ENCODE measurements at places on chromosomes 16 and 17. TPM values are rescaled to one million over a fixed set of nuclear protein-coding genes. Genes with fewer than 3 reads are reported as not detected.
A peak's percentile ranks its signal among the peaks of the same experiment; 100 is the strongest.

The PRR35 gene
- not detected for polyA plus RNA-seq

The IGFALS gene
- 1.2 TPM for polyA plus RNA-seq

The MYH2 gene
- polyA plus RNA-seq = 0.02 TPM

- DNase-seq = peak; percentile 38
Observed at GRCh38 chr16:66036184-66036583, 330.3 kb upstream of the CDH5 start.

The CCL17 gene
- 39.3 TPM for polyA plus RNA-seq

GRCh38 chr17:21360048-21360447, 16.1 kb upstream of the KCNJ12 start:
- no peak for DNase-seq

The BCAS3 gene
- 8.1 TPM for polyA plus RNA-seq

GRCh38 chr17:50063561-50064252, 7.8 kb downstream of the ITGA3 start:
- no peak for DNase-seq

- no peak for DNase-seq
Observed at GRCh38 chr17:74520790-74521480, 10.3 kb downstream of the CD300LB start.

DNA sequence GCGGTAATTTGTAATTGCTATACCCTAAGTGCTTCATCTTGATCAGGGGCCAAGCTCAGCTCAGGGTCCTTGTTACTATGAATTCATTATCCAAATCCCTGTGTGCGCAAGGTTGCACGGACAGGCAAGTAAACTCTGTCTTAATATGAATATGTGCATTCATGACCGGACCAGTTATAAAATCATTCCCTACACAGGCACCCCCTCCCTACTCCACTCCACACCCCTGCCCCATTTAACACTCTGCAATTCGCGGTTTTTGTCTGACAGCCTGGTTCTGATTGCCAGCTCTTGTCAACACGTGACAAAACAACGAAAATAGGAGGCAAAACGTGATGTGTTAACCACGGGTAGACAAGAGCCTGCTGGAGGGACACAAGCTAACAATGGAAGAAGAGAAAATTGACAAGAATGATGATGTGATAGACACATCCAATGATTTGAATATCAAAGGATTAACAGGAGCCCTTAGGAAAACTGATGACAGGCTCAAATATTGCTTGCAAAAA, 76.5 kb downstream of the CACNG3 start:
- no peak for DNase-seq

DNA sequence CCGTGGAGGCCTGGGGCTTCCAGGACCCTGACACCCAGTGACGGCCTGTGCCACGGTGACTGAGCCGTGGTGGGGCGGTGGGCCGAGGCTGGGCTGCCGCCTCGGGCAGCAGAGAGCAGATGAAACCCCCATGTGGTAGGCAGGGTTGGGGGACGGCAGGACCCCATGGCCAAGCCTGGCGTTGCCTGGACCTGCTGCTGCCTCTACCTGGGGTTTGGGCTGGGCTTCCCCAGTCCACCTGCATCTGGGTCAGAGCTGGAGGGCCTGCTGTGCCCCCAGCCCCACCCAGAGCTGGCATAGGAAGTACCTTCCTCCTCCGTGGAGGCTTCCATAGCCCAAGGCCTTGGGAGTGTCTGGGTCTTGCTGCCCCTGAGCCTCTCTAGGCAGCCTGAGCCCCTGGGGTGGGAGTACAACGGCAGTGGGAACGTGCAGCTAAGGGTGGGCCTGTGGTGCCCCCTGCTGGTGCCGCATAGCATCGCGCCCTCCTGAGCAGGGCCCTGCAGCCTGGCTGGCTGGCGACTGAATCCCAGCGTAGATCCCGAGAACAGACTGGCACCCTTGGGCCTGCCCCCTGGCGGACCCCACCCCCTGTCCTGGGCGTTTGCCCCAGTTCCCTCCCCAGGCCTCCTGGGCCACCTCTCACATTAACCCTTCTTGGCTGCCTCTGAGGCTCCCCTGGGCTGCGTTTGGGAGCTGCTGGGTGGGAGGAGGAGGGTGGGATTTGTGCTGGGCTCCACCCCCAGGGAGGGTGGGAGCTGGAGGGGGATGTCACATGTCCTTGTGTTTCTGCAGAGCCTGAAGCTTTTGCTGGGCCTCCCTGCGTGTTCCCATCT, 12.6 kb upstream of the ATP6V0C start:
- peak; percentile 93 for DNase-seq

GRCh38 chr17:39045948-39046679, 78.9 kb upstream of the FBXO47 start:
- no peak for DNase-seq

The IRX3 gene
- polyA plus RNA-seq = 51.1 TPM

- no peak for DNase-seq
Observed at GRCh38 chr16:4917117-4917516, 19.8 kb downstream of the PPL start.

- DNase-seq = no peak
Observed at GRCh38 chr17:2929881-2930533, 133.4 kb downstream of the OR1D5 start.

DNA sequence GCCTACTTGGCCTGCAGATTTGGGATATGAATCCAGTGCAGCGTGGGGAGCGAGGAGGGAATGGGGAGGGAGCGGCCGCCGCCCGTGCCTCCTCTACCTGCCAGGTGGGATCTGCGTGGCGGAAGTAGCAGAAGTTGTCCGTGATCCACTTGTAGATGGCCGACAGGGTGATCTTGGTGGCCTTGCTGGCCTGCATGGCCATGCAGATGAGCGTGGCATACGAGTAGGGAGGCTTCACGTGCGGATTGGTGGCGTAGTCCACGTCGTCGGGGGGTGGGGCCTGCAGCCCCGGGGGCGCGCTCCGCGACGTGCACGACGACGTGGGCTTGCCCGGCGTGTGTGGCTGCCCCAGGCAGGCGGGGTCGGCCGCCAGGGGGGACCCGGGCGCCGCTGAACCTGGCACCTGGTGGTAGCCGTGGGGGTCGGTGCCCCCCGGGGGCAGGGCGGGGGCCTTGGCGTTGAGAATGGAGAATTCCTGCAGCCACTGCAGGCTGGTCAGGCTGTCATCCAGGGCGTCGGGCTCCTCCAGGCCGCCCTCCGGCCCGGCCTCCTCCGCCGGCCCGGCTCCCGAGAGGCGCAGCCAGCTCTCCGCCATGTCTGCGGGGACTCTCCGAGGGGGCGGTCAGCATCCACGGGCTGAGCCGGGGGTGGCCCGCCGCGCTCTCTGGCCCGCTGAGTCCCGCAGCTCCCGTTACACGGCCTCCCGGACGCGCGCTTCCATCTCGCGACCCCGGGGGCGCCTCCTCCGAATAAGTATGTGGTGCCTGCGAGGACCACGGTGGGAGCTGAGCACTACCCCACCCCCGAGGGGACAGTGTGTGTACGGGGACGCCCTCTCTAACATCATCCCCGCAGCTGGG, 1.0 kb downstream of the FOXJ1 start:
- peak; percentile 78 for DNase-seq

DNA sequence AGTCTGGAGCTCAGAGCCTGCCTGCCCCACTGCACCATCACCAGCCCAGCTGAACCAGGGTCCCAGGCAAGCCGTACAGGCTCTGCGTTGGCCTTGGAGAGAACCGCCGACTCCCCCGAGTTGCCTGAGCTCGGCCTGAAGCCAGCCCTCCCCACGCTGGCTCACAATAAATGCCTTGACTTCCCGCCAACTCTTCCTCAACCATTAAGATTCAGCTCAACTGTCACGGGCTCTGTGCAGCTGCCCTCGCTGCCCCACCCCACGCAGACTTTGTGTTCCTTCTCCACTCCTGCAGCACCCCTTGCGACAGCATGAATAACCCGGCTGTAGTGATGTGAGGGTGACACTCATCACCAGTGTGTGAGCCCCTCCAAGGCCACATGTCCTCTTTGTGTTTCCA, 4.8 kb upstream of the QPRT start:
- peak; percentile 87 for DNase-seq

The SKAP1 gene
- 1.8 TPM for polyA plus RNA-seq

DNA sequence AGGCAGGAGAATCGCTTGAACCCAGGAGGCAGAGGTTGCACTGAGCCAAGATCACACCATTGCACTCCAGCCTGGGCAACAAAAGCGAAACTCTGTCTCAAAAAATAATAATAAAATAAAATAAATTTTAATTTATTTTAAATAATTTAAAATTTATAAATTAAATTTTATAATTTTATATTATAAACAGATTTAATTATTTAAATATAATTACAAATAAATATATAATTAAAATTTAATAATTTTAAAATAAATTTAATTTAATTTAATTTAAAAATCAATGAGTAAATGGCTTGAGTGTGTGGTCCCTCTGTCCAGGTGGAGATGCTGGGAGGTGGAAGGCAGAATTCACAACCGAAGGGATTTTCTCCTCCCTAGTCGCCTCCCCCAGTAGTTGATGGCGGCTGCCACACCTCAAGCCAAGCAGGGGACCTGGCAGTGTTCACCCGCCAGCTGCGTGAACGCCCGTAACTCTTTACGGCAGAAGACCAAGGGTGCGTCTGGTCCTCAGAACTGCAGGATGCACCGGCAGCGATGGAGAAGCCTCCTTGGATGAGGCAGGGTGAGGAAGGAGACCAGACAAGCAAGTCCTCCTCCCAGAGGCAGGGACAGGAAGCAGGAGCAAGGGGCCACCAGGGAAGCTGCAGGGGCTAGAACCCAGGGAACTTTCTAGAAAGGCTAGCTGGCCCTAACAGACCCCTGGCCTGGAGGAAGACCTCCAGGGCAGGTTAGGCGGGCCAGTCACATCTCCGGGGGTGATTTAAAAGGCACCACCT, 22.9 kb upstream of the KRT17 start:
- DNase-seq = no peak

DNA sequence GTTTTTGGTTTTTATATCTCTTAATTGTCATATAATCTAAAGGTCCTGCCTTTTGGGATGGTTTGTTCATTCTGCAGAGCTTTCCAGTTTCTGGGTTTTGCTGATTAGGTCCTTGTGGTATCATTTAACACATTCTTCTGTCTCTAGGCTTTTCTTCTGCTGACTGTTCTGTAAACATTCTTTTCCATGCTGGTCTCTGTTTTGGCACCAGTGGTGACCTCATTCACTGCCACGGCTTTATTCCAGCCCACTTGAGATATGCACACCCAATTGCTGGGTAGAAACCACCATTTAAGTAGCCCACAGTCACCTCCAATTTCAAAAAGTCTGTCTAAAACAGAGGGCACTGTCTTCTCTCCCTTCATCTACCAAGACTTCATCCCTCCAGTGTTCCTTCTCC, 31.1 kb upstream of the COX10 start:
- DNase-seq = peak; percentile 16

DNA sequence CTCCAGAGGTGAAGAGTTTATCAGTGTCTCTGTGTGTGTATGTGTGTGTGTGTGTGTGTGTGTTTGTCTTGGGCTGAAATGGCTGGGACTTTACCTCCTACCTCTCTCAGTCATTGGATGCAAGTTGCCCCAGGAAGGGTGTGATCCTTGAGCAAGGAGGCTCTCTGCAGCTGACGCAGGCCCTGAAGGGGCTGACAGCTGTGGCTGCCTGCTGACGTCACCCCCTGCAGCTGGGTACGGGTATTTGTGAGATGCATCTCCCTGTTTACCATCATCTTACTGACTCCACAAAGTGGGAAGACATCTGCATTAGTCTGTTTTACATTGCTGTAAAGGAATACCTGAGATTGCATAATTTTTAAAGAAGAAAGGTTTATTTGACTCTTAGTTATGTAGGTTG, 631.5 kb upstream of the RBFOX1 start:
- DNase-seq = no peak

Measured in lung (tissue), 17 donors.